ENCODE measurements at places on chromosomes 11 and 22.
A peak's percentile ranks its signal among the peaks of the same experiment; 100 is the strongest.

DNA sequence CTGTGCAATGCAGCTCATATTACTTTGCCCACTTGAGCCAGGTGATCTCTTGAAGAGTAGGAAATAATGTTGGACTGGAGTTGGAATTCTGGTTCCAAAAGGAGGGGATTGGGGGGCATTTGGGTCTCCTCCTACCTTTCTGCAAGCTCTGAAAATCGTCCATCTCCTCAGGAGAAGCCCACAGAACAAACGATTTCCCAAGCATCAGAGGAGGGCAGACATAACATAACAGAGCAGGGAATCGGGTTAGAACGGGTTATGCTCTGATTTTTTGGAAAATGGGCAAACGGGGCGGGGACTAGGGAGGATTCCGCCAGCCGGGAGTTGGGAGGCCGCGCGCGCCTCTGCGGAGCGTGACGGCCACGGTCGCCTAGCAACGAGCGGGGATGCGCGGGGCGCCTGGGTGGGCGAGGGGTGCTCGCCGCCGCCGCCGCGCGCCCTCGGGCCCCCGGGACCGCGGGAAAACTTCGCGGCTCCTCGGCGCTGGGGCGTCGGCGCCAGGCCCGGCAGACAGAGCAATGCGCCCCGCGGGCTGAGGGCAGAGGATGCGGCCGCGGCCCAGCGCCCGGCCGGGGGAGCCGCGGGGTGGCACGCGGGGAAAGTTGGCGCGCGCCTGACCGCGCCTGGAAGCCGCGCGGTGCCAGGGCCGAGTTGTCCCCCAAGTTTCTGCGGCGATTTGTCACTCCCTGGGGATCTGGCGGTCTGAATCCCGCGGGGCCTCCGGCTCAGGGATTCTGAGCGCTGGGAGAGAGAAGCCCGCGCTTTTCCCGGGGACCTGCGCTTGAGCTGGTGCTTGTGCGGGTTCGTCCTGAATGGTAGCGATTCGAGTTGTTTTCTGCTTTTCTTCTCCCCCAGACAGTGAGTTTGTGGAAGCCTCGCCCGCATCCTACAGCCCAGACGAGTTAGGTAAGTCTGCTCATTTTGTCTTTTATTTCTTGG is 27.8 kb upstream of the AMOTL1 start:
- no peak for DNase-seq

DNA sequence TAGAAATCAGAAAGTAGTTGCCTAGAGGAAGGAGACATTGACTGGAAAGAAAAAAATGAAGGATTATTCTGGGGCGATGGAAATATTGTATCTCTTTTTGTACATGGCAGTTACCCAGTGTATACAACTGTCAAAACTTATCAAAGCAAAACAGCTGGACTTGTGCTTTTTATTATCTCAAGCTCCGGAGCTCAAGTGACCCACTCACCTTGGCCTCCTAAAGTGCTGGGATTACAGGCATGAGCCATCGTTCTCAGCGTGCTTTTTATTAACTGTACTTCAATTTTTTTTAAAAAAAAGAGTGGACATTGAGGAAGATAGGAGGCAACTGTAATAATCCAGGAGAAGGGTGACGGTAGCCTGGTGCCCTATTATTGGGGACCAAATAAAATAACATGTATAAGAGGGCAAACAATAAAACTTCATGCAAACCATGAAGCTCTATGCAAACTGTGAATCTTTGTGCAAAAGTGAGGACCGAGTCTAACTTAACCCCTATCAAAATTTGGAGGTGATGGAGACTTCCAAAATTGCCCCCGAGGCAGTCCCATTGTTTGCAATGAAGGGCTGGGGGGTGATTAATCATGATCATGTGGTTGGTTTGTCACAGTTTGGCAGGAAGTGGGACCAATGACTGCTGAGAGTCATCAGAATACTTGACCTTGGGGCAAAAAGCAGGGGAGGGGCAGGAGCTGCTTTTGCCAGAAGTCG is 23.5 kb downstream of the FZD4 start:
- no peak for DNase-seq

DNA sequence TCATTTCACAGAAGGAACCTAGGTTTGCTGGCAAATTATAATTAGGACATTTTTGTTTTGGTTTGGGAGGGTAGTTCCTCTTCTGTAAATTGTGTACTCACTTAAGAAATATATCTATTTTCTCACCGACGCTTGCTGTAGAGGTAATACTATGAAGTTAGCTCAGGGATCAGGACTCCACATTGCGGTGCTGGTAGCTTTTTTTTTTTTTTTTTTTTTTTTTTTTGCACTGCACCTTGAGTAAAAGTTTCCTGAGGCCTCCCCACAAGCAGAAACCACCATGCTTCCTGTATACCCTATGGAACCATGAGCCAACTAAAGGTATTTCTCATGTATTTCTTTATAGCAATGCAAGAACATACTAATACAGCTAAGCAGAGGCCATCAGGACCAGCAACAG is 14.7 kb downstream of the UBTFL1 start:
- DNase-seq: no peak

GRCh38 chr11:116644941-116645305 is 127.9 kb downstream of the BUD13 start:
- no peak for DNase-seq

DNA sequence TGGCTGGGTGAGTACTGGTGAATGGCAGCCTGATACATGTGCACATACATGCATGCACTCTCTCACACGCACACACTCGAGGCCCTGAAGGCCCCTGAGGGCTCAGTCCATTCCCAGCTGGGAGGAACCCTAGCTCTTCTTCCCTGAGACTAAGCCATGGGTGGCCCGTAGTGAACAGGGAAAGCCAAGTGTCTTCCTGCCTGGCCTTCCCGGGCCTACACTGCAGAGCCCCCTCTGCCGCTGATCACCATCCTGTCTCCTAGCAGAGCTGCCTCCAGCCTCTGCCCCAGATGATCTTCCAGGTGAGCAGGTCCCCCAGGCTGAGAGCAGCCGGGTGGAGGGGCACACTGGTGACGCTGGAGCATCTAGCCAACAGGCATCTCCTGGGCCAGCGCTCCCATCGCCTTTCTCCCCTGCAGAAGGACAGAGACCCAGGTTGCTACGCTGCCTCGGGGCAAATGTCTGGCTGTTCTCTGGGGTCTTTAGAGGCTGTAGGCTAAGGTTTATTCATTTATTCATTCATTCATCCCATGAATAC is 57.3 kb downstream of the CD82 start:
- no peak for DNase-seq

DNA sequence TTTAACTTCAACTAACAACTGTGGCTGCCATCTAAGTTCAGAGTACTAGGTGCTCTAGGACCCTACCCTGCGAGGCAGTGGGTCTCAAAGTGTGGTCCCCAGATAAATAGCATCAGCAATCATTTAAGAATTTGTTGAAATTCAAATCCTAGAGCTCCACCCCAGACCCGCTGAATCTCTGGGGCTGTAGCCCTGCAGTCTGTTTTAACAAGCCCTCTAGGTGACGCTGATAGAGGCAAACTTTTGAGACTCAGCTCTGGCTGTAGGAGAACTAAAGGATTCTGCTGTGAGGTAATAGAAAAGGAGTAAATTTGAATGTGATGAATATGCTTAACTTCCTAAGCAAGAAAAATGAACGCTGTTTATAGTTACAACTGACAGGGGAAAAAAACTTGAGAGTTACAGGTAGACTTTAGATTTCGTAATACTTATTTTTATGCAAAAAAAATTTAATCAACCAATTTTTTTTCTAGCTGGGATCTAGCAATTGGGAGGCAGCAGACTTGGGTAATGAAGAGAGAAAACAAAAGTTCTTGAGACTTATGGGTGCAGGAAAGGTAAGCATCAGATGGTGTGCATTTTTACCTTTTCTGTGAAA is 5.8 kb downstream of the C11orf58 start:
- no peak for DNase-seq

GRCh38 chr11:120675171-120675570 is 163.6 kb downstream of the GRIK4 start:
- no peak for DNase-seq

GRCh38 chr11:34916843-34917770 is 689 bp downstream of the PDHX start:
- peak; percentile 8 for DNase-seq

DNA sequence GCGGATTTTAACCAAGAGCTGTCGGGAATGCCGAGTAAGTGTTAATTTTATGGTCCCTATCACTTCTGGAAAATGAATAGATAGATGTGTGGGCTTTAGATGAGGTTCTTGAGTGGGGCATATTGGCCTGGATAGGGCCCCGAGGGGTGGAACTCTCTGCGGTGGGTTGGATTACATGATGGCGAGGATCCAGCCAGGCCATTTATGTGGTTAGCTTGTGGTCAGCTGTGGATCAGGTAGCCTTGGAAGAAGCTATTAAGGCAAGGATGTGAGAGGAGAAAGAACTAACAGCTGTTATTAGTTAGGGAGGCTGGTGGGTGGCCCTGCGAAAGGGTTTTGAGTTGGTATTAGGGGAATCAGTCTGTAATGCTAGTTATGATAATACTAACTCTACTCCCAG is 268.4 kb downstream of the NELL1 start:
- DNase-seq: no peak

DNA sequence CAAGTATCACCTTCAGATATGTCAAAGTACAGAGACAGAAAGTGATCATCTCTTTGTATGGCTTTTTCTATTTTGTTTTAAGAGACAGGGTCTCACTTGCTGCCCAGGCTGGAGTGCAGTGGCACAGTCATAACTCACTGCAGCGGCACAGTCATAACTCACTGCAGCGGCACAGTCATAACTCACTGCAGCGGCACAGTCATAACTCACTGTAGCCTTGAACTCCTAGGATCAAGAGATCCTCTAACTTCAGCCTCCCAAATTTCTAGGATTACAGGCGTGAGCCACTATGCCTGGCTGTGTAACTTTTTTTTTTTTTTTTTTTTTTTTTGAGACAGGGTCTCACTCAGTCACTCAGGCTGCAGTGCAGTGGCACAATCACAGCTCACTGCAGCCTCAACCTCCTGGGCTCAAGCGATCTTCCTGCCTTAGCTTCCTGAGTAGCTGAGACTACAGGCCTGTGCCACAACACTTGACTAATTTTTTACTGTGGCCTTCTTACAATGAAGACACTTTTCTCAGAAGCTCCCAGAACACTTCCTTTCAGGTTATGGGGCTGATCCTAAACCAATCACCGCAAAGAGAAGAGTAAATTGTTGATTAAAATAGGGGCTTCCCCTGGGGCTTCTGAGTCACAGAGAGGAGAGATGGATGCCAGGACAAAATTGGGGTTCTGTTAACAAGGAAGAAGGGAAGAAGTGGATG is 9.0 kb upstream of the HIKESHI start:
- DNase-seq: no peak

DNA sequence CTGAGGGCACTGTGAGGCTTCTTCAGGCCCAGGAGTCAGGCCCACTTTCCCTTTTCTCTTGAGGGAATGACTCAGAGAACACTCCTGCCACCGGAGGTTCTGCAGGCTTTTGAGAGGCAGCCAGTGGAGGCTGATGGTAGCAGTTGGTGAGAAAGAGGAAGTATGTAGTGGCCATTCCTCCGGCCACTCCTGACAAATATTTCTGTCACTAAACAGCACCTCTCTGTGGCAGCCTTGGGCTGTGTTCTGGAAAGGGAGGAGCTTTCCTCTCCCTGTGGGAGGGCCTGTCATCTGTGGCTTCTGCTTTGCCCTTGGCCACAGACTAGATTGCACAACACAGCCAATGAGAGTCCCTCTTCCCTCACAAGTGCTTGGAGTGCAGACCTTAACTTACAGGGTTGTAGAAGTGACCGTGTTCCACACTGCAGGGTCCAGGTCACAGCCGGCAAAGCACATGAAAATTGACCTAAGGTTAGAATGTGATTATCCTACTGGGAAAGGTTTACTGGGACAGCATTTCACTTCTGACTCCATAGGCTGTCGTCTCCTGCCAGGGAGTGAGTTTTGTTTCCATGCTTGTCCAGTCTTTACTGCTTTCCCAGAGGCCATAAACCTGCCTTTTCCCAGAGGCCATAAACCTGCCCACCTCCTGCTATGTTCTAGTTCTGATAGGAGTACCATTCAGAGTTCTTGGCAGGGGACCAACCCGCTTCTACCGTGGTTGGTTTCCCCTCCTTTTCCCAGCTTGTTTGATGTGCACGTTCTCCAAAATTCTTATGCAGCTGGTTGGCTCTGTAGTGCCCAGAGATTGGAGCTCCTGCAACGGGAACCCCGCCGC is 33.3 kb downstream of the MARK2 start:
- DNase-seq: no peak

DNA sequence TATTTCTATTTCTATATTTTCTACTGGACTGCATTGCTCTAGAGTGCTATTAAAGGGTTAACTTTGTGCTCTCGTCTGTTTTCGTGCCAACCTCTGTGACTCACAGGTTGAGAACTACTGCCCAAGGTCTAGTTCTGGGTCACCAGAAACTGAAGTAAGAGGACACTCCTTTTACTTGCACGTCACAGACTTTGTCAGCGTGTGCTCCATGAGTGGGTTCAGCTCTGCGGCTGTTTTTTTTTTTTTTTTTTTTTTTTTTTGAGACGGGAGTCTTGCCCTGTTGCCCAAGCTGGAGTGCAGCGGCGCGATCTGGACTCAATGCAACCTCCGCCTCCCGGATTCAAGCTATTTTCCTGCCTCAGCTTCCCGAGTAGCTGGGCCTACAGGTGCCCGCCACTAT is 49.8 kb downstream of the CLMP start:
- DNase-seq: no peak

GRCh38 chr22:27805841-27806240 is 4.3 kb upstream of the MN1 start:
- no peak for DNase-seq

DNA sequence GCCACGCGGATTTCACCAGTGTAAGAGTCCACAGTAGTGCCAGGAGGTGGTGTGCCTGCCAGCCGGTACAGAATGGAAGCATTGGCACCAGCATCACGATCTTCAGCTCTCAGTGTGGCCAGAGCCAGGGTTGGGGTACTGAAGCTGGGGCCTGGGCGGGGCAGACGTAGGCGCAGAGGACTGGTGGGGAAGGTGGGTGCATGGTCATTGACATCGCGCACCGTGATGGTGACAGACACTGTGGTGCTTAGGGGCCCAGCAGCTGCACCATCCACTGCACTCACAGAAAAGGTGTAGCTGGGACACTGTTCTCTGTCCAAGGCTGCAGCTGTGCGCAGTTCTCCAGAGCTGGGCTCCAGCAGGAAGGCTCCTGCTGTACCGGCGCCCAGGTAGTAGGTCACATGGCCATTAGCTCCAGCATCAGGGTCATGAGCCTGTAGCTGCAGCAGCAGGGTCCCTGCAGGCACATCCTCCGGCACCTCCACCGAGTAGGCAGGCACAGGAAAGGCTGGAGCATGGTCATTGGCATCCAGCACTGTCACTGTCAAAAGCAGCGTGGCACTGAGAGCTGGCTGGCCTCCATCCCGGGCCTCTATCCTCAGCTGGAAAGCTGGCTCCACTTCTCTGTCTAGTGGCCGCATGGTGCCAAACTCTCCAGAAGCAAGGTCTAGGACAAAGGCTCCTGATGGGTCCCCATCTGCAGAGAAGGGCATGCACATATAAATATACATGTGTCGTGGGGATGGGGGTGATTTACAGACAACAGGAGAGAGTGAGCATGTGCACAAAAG is 7.9 kb upstream of the TPP1 start:
- no peak for DNase-seq

DNA sequence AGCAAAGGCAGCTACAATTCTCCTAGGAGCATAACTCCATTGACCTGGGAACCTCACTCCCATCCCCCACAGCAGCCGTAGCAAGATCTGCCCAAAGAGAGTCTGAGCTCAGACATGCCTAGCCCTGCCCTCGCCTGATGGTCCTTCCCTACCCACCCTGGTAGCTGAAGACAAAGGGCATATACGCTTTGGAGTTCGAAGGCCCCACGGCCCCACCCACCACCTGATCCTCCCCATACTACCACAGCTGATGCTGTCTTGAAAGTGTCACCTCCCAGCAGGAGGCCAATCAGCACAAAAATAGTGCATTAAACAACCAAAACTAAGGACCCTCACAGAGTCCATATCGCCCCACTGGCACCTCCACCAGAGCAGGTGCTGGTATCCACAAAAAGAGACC is 22.6 kb upstream of the GNAZ start:
- no peak for DNase-seq

GRCh38 chr22:49739138-49739537 is 88.5 kb downstream of the BRD1 start:
- no peak for DNase-seq

Data from stimulated activated CD8-positive, alpha-beta memory T cell treated with anti-CD3 and anti-CD28 coated beads, Interleukin-4, amount 100 ng/mL, for 1 hour (primary cell).